ENCODE measurements at places on chromosomes 1 and 21. TPM values are rescaled to one million over a fixed set of nuclear protein-coding genes. Genes with fewer than 3 reads are reported as not detected.
A peak's percentile ranks its signal among the peaks of the same experiment; 100 is the strongest.

The TNFRSF1B gene
- 5.1 TPM for total RNA-seq

The COL11A1 gene
- total RNA-seq, result 0.76 TPM

- no peak for DNase-seq
- H3K4me3 ChIP-seq, result peak overlapping the region; percentile 91
- no peak overlapping the region for H3K27ac ChIP-seq
- H3K27me3 ChIP-seq, result peaks cover 6% of the 10 kb centered on the region
- peaks cover 11% of the 10 kb centered on the region for H3K4me1 ChIP-seq
These were observed 4.3 kb downstream of the MCL1 start for GRCh38 chr1:150575072-150575489.

DNA sequence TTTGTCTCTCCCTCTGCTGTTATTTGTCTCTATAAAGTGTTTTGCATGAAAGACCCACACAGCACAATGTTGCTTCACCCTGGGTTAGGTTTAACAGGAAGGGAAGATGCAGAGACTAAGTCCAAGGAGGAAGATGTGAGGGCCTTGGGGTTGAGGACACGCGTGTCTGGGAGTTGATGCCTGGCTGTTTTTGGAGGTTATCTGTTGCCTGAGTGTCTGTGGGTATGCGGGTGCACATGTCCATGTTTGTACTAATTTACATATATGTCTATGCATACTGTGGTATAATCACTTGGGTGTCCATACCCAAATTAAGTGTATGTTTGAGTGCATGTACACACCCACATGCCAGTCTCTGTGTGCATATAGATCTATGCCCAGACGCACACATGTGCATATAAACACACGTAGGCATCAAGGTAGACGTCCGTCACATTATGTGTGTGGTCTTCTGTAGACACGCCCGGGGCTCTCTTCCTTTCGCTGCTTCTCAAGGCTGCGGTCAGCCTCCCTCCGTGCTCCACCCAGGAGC lies 962 bp upstream of the MAN1C1 start:
- peaks cover 6% of the 10 kb centered on the region for H3K4me1 ChIP-seq
- H3K36me3 ChIP-seq, result no peaks in the 10 kb centered on the region
- peak overlapping the region; percentile 86 for H3K4me3 ChIP-seq
- DNase-seq, result no peak
- H3K27me3 ChIP-seq, result peaks cover 12% of the 10 kb centered on the region

- H3K36me3 ChIP-seq, result peaks cover 4% of the 10 kb centered on the region
- DNase-seq, result no peak
- no peak overlapping the region for H3K27ac ChIP-seq
- H3K4me3 ChIP-seq, result no peak overlapping the region
These were observed 3.5 kb downstream of the GAS5 start for GRCh38 chr1:173864179-173864867.

The MPL gene
- not detected for total RNA-seq

DNA sequence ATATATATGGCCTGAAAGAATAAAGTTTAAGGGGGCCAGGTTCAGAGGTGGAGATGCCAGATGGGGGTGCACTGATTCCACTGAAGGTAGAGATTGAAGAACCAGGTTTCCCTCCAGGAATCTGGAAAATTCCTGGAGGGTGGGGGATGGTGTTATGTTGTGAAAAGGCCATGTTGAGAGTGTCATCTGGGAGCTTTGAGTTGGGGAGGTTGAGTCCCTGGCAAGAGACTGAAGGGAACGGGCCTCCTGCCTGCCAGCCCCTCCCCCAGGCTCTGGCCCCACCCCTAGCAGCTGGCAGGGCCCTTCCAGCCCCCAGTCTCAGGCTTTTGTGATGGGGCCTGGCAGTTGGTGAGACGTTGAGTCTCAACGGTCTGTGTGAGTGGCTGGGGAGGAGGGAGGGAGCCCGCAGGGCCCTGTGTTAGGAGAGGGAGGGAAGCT lies 4.1 kb downstream of the PTPRU start:
- peak; percentile 52 for DNase-seq
- H3K4me3 ChIP-seq, result peak overlapping the region; percentile 75
- H3K36me3 ChIP-seq, result peaks cover 6% of the 10 kb centered on the region

GRCh38 chr1:67958472-67958871 lies 92.0 kb downstream of the DIRAS3 start:
- H3K27me3 ChIP-seq, result no peaks in the 10 kb centered on the region
- H3K4me3 ChIP-seq, result no peak overlapping the region
- H3K36me3 ChIP-seq, result peaks cover 9% of the 10 kb centered on the region
- DNase-seq, result no peak

The SH2D2A gene
- total RNA-seq, result 0.86 TPM

GRCh38 chr1:196660852-196661251 lies 9.0 kb downstream of the CFH start:
- no peak overlapping the region for H3K4me3 ChIP-seq
- H3K27ac ChIP-seq, result no peak overlapping the region
- H3K36me3 ChIP-seq, result no peaks in the 10 kb centered on the region
- H3K27me3 ChIP-seq, result no peaks in the 10 kb centered on the region
- peaks cover 5% of the 10 kb centered on the region for H3K4me1 ChIP-seq
- DNase-seq, result no peak

- H3K27me3 ChIP-seq, result peaks cover 2% of the 10 kb centered on the region
- no peak overlapping the region for H3K4me3 ChIP-seq
- no peak overlapping the region for H3K27ac ChIP-seq
- DNase-seq, result no peak
- no peaks in the 10 kb centered on the region for H3K4me1 ChIP-seq
These were observed 98.1 kb upstream of the CXADR start for GRCh38 chr21:17414766-17415165.

- DNase-seq, result no peak
- no peak overlapping the region for H3K4me3 ChIP-seq
- no peaks in the 10 kb centered on the region for H3K4me1 ChIP-seq
- H3K27me3 ChIP-seq, result no peaks in the 10 kb centered on the region
These were observed 29.1 kb upstream of the IVNS1ABP start for GRCh38 chr1:185345913-185346720.

DNA sequence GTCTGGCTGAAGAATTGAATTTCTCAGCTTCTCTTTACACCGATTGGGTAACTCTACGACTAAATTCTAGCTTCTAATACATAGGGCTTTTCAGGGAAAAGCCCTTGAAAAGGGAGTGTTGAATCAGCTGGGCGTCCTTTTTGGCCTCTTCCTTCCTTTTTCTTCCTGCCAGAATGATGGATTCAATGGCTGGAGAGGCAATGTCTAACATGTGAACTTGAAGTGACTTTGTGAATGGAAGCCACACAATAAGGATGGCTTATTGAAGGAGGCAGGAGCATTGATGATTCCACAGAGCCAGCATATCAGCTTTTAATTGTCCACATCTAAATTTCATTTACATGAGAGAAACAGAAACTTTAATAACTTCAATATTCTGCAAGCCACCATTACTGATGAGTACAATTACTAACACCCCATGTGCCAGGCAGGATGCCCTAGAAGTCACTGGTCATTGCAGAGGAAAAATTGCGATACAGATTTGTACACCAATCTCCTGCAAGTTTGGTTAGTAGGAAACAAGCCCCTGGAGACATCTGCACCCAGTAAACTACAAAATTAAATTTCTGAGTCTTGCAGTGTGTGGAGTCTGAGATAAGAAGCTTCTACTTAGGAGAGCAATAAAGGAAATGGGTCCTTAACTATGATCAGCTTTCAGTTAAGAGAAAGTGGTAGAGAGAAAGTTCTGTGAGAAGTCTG lies 56.1 kb downstream of the STYXL2 start:
- peaks cover 6% of the 10 kb centered on the region for H3K36me3 ChIP-seq
- H3K27ac ChIP-seq, result no peak overlapping the region
- DNase-seq, result no peak
- no peaks in the 10 kb centered on the region for H3K4me1 ChIP-seq
- no peaks in the 10 kb centered on the region for H3K27me3 ChIP-seq

DNA sequence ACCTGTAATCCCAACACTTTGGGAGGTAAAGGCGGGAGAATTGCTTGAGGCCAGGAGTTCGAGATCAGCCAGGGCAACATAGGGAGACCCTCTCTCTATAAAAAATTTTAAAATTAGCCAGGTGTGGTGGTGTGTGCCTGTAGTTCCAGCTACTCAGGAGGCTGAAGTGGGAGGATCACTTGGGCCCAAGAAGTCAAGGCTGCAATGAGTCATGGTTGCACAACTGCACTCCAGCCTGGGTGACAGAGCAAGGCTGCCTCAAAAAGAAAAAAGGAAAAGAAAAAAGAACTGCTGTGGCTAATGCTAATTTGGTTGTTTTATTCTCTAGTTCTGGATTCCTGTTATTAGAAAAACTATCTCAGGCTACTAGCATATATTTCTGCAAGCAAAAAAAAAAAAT lies 29.8 kb downstream of the DBT start:
- no peaks in the 10 kb centered on the region for H3K4me1 ChIP-seq
- H3K36me3 ChIP-seq, result no peaks in the 10 kb centered on the region
- DNase-seq, result no peak
- H3K27me3 ChIP-seq, result no peaks in the 10 kb centered on the region

- no peak for DNase-seq
- H3K36me3 ChIP-seq, result no peaks in the 10 kb centered on the region
- H3K27ac ChIP-seq, result no peak overlapping the region
- H3K4me1 ChIP-seq, result peaks cover 10% of the 10 kb centered on the region
These were observed 30.8 kb downstream of the GADD45A start for GRCh38 chr1:67715819-67716218.

The OR2L3 gene
- total RNA-seq, result 0.15 TPM

The ACTA1 gene
- total RNA-seq, result 1.9 TPM

DNA sequence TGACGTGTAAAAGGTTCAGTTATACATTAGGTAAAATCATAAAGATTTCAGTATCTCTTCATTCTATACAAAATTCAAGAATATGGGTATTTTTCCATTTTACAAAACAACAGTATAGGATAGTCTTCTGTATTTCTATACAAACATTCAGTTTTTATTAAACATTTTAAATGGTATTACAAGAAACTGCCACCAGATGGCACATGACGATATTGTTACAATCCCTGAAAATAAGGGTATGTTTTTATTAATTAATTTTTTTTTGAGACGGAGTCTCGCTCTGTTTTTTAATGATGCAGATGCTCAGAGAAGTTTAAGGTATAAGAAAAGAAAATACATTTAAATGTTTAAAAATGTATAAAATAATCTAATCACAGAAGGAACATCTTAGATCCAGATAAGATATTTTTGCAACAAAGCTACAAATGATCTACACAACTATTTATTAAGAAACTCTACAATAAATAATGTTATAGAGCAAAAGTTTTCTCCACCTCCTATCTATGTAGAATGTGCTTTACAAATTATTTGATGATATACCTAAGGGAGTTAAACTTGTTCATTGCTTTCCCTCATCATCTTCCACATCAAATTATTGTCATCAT lies 23.5 kb upstream of the RSBN1 start:
- H3K36me3 ChIP-seq, result no peaks in the 10 kb centered on the region
- no peak for DNase-seq
- H3K4me3 ChIP-seq, result no peak overlapping the region

The KIF21B gene
- 51.1 TPM for total RNA-seq

DNA sequence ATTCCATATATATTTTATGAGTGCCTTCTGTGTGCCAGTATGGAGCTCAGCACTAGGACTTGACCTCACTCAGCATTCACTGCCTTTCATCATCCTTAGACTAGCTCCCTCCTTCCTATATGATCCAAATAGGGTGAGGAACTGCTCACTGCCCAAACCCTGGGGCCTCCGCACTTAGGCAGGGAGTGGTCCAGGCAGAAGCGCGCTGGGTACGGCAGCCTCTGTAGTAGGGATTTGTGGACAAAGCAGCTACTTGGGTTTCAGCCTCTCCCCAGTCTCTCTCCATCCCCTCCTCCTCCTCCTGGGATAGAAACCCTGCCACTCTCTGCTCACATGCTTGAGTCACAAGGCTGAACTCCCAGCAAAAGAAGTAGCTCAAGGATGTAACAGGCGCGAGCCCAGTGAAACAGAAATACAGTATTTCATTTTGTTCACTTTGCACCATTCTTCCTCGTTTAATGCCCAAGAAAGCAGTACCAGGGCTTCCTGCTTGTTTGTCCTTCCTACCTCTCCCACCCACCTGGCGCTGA lies 32.9 kb downstream of the PLEKHA6 start:
- no peak overlapping the region for H3K4me3 ChIP-seq
- H3K4me1 ChIP-seq, result peaks cover 12% of the 10 kb centered on the region
- no peak overlapping the region for H3K27ac ChIP-seq
- H3K36me3 ChIP-seq, result no peaks in the 10 kb centered on the region
- peaks cover 2% of the 10 kb centered on the region for H3K27me3 ChIP-seq

GRCh38 chr1:160874935-160875334 lies 10.0 kb downstream of the ITLN1 start:
- no peaks in the 10 kb centered on the region for H3K36me3 ChIP-seq
- DNase-seq, result no peak
- no peak overlapping the region for H3K27ac ChIP-seq
- no peaks in the 10 kb centered on the region for H3K27me3 ChIP-seq

The EDARADD gene
- 0.98 TPM for total RNA-seq

DNA sequence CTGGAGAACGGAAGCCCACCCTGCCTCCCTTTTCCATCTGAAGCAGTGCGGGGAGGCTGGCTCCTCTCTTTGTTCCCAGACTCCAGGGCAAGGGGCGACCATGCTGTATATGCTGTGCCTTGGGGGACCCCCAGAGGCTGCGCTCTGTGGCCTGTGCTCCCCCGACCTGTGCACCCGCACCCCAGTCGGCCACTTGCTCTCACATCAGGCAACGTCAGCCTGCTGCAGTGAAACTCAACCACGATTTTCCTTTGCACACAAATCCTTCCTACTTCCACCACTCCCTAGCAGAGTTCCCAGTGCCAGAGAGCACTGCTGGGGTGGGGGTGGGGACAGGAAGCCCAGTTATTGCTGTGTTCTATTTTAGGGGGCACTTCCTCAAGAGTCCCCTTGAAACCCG lies 52.5 kb downstream of the SIM2 start:
- peaks cover 6% of the 10 kb centered on the region for H3K27me3 ChIP-seq
- H3K4me1 ChIP-seq, result peaks cover 12% of the 10 kb centered on the region
- DNase-seq, result no peak
- H3K27ac ChIP-seq, result no peak overlapping the region
- H3K36me3 ChIP-seq, result no peaks in the 10 kb centered on the region

GRCh38 chr1:210244746-210245367 lies 12.3 kb downstream of the SERTAD4 start:
- H3K27me3 ChIP-seq, result peaks cover 2% of the 10 kb centered on the region
- H3K36me3 ChIP-seq, result no peaks in the 10 kb centered on the region
- H3K4me1 ChIP-seq, result no peaks in the 10 kb centered on the region
- H3K4me3 ChIP-seq, result no peak overlapping the region
- no peak for DNase-seq

The OXCT2 gene
- total RNA-seq, result 0.37 TPM

The CFHR3 gene
- not detected for total RNA-seq

The SERTAD4 gene
- total RNA-seq, result 1.5 TPM

DNA sequence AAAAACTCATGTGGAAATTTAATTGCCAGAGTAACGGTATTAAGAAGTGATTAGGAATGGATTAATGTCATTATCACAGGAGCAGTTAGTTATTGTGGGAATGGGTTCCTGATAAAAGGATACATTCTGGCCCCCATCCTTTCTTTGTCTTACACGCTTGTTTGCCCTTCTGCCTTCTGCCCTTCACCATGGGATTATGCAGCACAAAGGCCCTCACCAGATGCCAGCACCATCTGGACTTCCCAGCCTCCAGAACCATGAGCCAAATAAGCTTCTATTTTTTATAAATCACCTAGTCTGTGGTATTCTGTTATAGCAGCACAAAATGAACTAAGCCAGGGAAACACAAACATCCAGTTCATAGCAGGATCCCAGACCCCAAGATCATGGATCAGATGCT lies 33.9 kb upstream of the POU2F1 start:
- peaks cover 4% of the 10 kb centered on the region for H3K27me3 ChIP-seq
- H3K4me3 ChIP-seq, result no peak overlapping the region
- H3K27ac ChIP-seq, result peak overlapping the region; percentile 50
- peaks cover 6% of the 10 kb centered on the region for H3K36me3 ChIP-seq
- H3K4me1 ChIP-seq, result peaks cover 10% of the 10 kb centered on the region

The LRRC8D gene
- 54.9 TPM for total RNA-seq
